ENCODE measurements at places on chromosomes 13 and 19. TPM values are rescaled to one million over a fixed set of nuclear protein-coding genes. Genes with fewer than 3 reads are reported as not detected.

The KLK10 gene
- total RNA-seq, result not detected

The TEAD2 gene
- 5.5 TPM for total RNA-seq

The NLRP5 gene
- total RNA-seq, result not detected

GRCh38 chr13:76439546-76439945 lies 446.7 kb downstream of the KCTD12 start:
- DNase-seq, result no peak

- DNase-seq, result no peak
Measured at GRCh38 chr19:497869-498510, 1.7 kb downstream of the MADCAM1 start.

- no peak for DNase-seq
Measured at GRCh38 chr13:94829185-94829836, 117.0 kb upstream of the SOX21 start.

- DNase-seq, result no peak
Measured at GRCh38 chr13:19845758-19846157, 17.7 kb downstream of the ZMYM5 start.

DNA sequence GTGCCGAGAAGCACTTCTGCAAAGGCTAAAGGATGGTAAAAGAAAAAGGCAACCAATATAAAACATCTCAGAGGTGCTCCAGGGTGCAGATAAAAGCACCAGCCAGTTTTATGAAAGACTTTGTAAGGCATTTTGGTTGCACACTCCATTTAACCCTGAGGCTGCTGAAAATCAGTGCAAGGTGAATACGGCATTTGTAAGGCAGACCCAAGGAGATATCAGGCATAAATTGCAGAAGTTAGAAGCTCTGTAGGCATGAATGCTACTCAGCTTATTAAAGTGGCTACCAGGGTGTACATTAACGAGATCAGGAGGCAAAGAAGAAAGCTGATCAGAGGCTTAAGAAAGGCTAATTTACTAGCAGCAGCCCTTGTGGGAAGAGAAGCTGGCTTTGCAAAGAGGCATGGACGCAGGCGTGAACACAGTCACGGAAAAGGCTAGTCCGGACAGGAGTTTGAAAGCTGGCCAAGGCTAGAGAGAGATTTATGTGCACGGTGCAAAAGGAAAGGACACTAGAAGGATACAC lies 99.6 kb downstream of the ZNF429 start:
- DNase-seq, result peak; percentile 53

DNA sequence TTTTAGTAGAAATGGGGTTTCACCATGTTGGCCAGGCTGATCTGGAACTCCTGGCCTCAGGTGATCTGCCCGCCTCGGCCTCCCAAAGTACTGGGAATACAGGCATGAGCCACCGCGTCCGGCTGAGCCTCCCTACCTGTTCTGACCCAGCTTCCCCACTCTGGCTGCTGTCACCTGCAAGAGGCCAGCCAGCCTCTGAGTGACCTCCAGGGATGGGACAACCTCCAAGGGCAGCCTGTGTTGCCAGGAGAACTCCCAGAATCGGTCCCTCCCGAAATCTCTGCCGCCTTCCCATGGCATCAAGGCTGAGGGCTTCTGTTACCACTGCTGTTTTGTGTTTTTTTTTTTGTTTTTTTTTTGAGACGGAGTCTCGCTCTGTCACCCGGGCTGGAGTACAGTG lies 11.3 kb downstream of the CERS4 start:
- no peak for DNase-seq

GRCh38 chr13:98103942-98104880 lies 38.7 kb upstream of the FARP1 start:
- DNase-seq, result no peak
